ENCODE measurements at places on chromosomes 13 and 19.

GRCh38 chr13:98370806-98371515 lies 193.9 kb upstream of the RNF113B start:
- no peak for DNase-seq

DNA sequence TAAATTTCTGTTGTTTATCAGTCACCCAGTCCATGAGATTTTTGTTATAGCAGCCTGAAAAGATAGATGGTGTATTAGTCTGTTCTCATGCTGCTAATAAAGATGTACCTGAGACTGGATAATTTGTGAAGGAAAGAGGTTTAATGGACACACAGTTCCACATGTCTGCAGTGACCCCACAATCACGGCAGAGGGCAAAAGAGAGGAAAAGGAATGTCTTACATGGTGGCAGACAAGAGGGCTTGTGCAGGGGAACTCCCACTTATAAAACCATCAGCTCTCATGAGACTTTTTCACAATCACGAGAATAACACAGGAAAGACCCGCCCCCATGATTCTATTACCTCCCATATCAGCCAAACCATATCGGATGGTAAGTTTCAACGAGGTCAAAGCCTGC lies 309.2 kb downstream of the LIG4 start:
- no peak for DNase-seq

GRCh38 chr19:6424195-6424938 lies at the start of gene KHSRP:
Gene KHSRP, minus strand, starts transcription at chr19:6424811. Its CDS starts 110 bp downstream, at chr19:6424701.
- DNase-seq, result peak; percentile 14

DNA sequence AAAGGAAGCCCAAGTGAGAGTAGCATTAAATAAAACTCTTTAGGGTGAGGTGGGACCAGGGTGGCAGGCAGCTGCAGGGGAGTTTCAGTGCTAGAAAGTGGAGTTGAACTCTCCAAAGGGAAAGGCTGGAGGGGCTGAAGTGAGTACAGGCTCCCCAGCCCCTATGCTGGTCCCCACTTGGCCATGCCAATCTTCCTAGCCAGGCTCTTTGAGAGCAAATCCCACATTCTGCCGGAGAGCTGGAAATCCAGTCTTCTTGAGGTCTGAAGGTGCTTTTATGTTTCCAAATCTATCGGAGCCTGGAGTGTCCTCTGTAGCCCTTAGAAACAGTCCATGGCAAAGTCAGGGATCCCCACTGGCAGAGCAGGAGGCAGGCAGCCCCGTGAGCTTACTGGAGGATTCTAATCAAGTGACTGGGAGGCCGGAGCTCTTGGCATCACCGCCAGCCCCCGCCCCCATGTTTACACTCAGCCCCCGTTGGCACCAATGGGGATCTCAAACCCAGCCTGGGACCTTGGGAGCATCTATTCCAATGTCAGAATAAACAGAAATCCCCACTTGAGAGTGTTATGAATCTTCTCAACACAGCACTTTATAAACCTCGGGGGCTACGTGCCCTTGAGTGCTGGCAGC lies 18.3 kb downstream of the ZNF536 start:
- no peak for DNase-seq

GRCh38 chr19:13133241-13133870 lies 15.3 kb downstream of the NACC1 start:
- no peak for DNase-seq

DNA sequence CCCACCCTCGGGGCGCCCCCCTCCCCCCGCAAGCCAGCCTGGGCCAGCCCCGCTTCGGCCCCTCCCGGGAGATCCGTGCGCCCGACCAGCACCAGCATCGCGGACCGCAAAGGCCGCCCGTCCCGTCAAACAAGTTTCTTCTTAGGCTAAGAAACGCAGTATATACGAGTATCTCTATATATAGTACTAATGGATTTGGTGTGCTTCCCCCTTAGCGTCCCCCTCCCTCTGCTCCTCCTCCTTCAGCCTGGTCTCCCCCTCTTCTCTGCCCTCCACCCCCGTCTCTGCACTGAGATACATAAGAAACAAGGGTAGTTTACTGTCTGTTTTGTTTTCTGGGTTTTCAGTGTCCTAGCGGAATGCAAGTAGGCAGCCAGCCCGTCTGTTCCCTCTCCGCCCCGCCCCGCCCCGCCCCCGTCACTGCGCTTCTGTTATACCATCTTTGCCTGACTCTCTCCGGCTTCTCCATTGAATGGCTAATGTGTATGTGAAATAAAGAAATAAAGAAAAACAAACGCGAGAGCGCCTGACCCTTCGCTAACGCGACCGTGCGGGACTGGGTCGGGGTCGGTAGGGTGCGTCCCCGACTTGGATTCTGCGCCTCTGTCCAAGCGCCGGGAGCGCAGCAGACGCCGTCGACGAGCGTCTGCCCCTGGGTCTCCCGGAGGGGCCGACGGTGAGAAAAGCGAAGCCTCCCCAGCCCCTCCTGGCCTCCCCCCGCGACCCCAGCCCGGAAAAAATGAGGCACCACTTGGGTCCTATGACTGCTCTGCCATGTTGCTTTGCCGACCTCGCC lies 4.2 kb downstream of the LYL1 start:
- DNase-seq, result no peak

- no peak for DNase-seq
These were observed 5.2 kb upstream of the LMNB2 start for GRCh38 chr19:2461751-2462634.

- DNase-seq, result no peak
These were observed 28.5 kb downstream of the RFC3 start for GRCh38 chr13:33846303-33847062.

DNA sequence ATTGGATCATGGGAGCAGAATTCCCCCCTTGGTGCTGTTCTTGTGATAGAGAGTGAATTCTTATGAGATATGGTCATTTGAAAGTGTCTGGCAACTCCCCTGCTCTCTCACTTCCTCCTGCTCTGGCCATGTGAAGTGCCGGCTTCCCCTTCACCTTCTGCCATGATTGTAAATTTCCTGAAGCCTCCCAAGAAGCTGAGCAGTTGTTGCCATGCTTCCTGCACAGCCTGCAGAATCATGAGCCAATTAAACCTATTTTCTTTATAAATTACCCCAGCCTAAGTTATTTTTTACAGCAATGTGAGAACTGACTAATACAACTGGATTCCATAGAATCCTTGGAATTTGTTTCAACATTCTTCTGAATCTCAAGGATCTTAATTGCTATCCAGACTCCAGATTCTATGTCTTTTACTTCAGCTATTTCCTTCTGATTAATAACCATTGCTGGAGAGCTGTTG lies 328.1 kb downstream of the SLITRK5 start:
- no peak for DNase-seq

DNA sequence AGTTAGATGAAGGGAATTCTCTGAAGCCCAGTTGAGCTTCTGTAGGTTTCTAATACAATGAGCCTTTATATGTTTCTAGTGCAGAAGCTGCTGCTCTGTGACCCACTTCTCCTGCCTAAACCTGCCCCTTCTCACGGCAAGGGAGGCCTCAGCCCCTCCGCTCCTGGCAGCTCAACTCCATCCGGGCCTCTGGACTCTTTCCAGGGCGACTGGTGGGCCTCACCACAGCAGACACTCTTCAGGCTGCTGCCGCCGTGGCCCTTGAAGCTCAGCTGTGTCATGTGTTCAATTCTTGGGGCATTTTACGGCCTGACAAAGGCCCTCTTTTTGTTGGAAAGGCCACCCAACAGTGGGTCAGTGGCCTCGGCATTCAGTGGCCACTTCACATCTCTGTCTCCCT lies 10.0 kb upstream of the C19orf33 start:
- DNase-seq, result no peak

GRCh38 chr13:23087880-23088279 lies 92.9 kb upstream of the SGCG start:
- no peak for DNase-seq

DNA sequence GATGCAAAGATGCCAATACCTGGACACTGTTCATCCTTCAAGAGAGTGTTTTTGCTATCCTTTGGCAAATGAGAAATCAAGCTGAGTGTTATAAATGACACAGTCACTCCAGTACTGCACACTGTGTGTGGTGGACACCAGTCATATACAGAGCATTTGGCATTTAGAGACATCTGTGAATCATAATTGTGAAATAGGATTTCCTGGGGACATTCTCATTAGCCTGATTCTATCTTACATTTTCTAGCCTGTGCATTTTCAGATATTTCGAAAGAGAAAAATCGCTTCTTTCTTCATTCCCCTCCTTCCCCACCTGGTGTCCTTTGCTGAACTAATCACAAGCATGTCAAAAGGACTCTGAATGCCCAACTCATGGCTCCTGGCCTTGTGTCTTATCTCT lies 781.0 kb upstream of the ARGLU1 start:
- no peak for DNase-seq

GRCh38 chr19:44141191-44142058 lies at the start of gene ZNF234:
Gene ZNF234, plus strand, starts transcription at chr19:44141554. Its CDS starts 3,079 bp downstream, at chr19:44144633.
- DNase-seq, result peak; percentile 42

- DNase-seq, result no peak
These were observed 313.2 kb downstream of the SHISA2 start for GRCh38 chr13:25738342-25739196.

GRCh38 chr13:44819245-44819644 lies 170.0 kb downstream of the NUFIP1 start:
- no peak for DNase-seq

DNA sequence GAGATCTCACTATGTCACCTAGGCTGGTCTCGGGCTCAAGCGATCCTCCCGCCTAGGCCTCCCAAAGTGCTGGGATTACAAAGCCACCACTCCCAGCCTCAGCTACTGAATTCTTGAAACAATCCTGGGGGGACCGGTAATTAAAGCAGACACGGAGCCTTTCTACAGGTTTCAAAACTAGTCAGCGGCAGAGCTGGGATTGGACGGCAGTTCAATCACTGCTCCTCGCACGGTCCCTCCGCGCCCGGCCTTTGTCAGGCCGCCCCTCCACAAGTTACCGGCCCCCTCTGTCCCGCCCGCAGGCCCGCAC lies 229 bp downstream of the BORCS8 start:
- DNase-seq, result no peak

DNA sequence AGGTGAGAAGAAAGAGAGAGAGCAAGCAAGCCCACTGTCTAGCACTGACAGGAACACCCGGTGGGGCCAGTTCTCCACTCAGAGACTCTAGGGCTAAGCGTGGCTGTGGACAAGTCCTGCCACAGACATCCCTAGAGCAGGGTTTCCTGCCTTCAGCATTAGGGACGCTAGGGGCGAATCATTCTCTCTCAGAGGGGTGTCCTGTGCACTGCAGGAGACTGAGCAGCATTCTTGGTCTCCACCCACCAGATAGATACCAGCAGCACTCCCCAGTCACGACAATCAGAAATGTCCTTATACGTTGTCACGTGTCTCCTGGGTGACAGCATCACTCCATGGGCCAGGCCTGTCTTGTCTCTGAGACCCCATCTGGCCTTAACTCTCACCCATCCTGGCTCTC lies 1.5 kb downstream of the OR10H1 start:
- DNase-seq, result no peak

DNA sequence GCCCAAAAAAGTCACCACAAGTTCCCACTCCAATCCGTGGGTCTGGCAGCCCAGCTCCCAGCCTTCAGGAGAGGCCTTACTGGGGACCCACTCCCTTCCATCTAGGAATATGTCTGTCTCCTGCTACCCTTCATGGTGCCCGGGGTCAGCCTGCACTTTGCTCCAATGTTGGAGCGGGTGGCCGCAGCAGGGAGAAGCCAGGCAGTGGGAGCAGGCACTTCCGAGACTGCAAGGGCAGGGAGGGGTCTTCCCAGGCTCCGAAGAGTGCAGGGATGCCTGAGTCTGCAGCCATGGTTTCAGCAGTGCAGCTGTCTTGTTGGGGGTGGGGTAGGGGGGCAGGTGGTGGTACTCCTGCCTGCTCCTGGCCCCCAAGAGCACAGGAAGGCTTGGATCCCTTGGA lies 1616.2 kb downstream of the SLITRK5 start:
- no peak for DNase-seq

DNA sequence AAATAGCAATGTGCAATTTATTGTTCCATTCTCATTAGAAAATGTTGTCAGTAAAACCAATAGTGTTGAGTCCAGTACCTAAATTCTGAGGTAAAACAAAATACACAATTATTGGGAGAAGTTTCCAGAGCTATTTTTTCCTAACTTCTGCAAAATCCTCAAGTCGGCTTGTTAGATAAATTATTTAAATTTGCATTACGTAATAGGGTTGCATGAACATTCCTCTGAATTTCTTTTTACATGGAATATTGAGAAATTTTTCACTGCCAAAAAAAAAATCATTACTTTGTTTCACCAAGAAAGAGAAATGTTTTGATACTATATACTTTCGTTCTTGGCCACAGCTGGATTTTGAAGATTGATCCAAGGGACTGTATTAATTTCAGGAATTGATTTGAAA lies 1.5 kb downstream of the ZNF507 start:
- no peak for DNase-seq

DNA sequence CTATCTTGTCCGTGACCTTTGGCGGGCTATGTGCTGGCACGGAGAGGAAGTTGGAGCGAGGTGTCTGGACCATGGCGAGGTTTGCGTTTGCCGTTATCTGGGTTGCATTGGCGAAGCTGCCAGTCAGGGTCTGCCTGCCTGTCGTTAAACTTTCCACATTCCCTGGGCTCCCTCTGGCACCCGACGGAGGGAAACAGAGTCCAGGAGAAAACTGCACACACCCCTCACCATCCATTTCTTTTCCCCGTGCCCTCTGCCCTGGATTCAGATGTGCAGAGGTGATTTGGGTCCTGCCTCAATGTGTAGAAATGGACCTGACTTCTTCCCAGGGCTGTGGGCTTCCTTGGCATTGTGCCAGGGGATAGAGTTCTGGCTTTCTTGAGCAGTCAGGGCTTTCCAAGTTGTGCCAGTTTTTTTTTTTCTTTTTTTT lies 142.4 kb downstream of the URI1 start:
- no peak for DNase-seq

GRCh38 chr19:29878973-29879654 lies 62.9 kb upstream of the URI1 start:
- DNase-seq, result no peak

DNA sequence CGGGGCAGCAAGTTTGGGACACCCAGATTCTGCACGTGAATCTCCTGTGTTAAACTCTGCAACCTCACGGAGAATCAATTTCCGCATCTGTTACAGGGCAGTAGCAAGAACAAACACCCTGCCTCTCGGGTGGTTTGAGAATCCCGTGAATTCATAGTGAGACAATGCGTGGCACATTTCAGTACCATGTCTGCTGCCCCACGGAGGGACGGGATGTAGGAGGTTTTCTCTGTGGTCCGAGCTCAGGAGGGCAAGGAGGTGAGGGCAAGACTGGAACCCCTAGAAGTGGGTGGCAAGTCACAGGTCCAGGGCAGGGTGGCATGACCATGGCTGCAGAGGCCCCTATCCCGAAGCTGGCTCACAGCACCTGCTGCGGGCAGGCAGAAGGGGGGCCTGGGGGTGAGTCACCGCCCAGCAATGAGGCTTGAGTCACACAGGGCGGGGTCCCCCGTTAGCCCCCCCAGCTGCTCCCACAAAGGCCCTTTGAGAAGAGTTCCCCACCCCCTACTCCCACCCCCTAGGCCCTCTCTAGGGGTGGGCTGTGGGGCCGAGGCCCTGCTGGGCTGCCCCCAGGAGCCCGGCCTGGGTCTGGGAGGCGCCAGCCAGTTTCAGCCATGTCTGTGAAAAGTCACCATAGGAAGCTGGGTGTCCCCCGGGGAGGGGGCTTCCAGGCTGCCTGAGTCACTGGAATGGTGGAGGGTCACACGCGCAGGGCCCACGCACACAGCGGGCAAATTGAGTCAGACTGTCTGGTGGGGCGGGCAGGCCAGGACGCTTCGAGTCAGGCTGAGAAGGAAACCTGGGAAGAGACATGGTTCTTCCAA lies 25.8 kb upstream of the NANOS3 start:
- peak; percentile 67 for DNase-seq

GRCh38 chr19:38661996-38662395 lies 14.5 kb downstream of the ACTN4 start:
- DNase-seq, result no peak

All from activated CD8-positive, alpha-beta memory T cell treated with anti-CD3 and anti-CD28 coated beads for 4 hours (primary cell).